NCI-H2029 treated with DMSO at 0.1 percent for 48 hours (cell line): ENCODE measurements at places on chromosomes 5 and 9.

DNA sequence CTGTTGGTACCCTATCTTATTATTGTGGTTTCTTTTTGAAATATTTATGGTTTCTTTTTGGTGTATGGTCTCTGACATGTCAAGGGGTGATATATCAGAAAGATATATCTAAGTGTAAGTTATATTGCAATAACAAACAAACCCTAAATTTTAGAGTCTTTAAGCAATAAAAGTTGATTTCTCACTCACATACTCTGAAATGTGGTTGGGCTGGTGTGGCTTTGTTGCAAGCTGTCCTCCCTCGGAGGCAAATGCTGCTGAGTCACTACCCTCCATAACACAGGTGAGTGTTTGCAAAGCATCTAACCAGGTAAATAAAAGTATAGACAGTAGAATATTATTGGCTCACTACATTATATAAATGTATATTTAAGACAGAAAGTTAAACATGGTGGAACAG is 253.2 kb downstream of the CDH18 start:
- no peak for DNase-seq

DNA sequence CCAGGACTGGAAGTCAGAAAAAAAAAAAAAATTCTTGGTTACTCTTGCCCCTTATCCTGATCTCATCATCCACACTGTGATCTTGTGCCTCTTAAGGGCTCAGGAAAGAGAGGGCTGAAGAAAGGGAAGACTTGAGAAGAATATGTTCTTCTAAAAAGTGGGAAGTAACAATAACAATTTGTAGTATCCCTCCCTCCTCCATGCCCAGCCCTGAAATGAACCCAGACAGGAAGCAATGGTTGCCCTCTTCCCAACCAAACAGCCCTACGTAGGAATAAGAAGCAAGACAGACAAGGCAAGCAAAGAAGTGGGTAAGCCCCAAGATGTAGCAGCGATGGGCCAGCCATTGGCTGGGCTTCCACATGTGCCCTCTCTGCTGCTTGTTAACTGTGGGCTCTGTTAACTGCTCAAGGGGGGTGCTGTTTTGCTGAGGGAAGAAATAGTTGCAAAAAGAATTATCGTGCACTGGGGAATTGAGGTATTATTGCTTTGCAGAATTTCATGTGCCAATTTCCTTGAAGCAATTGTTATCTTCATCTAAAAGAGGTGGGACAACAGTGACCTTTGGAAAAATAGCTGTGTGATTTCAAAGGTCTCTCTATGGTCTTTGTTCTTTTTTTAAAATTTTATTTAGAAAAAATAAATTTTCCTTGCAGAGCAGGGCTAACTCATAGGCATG is 146.6 kb upstream of the PCA3 start:
- no peak for DNase-seq

DNA sequence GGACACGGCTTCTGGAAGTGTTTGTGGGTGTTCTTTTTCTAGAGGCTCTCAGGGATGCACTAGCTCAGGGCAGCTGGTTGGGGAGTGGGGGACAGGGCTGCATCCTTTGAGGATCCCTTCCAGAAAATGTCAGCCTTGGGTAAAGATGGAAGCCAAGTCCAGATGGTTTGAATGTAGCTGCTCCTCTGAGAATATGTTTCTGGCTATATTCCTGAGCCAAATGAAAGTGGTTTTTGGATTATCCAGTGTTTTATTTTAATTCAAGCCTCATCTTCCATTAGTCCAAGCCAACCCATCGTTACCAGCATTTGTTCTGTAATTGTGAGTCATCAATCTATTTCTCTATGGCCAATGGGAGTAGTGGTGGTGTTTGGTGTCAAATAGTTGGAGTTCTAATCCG is 70.4 kb downstream of the SPRY4 start:
- DNase-seq = no peak

DNA sequence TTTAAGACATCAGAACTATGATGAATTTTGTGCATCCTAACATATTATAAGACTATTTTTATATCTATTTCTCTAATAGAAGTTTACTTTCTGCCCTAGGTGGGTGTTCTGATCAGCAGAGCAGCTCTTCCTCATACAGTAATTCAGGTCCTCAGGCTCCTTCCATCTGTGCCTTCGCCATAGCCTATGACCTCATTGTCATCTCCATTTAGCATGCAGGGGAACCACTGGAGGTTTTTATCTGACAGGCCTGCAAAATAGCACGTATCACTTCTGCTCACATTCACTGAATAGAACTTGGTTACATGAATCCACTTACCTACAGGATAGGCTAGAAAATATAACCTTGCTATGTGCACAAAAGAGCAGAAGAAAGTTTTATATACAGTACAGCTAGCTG is 159.4 kb upstream of the CCNH start:
- DNase-seq = no peak
